Psoas muscle (tissue), 8 donors: ENCODE measurements at places on chromosomes 7 and 10. TPM values are rescaled to one million over a fixed set of nuclear protein-coding genes. Genes with fewer than 3 reads are reported as not detected.
A peak's percentile ranks its signal among the peaks of the same experiment; 100 is the strongest.

Gene VPS37D
- polyA plus RNA-seq = 0.72 TPM

Gene AGBL3
- polyA plus RNA-seq = 1.3 TPM

Gene ALOX5
- 2.0 TPM for polyA plus RNA-seq

Gene HPSE2
- polyA plus RNA-seq = not detected

DNA sequence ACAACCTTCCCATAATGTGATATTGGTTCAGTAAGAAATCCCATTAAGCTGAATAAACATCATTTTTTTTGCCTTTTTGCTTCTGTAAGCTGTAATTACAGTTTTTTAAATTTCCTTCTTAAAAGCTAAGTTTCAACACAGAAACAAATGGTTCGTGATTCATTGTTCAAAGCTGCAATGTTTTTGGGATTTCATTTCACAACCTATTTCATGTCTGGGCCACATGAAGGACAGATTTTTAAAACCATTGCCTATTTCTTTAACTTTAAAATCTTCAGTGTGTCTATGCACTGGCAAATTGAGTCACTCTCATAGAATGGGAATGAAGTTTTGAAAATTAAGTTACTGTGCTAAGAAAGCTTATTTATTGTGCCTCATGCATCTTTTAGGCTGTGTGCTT, 66.9 kb downstream of the TFPI2 start:
- no peaks in the 10 kb centered on the region for H3K4me1 ChIP-seq
- H3K27me3 ChIP-seq = no peaks in the 10 kb centered on the region
- no peak overlapping the region for H3K27ac ChIP-seq

DNA sequence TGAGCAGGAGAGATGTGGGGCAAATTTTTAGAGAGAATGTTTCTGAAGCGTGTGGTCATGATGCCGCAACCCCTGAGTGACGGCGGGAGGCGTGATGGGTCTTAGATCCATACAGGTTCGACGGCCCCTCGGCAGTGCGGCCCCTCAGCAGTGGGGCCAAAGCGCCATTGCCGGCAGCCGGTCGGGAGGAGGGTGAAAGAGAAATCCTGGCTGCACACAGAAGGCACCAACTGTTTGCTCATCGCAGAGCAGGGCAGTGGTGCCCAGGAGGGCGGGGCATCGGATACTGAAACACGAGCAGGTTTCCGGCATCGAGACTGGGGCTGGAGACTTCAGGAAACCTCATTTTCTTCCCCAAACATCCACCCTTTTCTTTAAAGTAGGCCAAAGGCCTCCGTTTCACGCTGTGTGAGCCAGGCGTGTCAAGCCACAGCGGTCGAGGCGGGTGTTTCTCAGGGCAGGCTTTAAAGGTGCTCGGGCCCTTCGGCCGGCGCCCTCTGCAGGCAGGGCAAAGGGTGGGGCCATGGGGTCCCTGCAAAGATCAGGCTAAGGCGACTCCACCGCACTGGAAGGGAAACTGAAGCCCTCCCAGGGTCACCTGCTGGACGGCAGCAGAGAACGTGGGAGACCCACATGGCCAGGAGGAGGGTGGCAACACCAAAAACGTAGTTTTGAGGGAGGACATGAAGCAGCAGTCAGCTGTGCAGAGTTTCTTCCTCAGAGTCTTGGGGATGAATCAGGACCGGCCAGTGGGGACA, 42.0 kb upstream of the PPP2R2D start:
- no peak overlapping the region for H3K4me3 ChIP-seq
- DNase-seq = no peak
- no peaks in the 10 kb centered on the region for H3K36me3 ChIP-seq

Gene ICA1
- 2.0 TPM for polyA plus RNA-seq

DNA sequence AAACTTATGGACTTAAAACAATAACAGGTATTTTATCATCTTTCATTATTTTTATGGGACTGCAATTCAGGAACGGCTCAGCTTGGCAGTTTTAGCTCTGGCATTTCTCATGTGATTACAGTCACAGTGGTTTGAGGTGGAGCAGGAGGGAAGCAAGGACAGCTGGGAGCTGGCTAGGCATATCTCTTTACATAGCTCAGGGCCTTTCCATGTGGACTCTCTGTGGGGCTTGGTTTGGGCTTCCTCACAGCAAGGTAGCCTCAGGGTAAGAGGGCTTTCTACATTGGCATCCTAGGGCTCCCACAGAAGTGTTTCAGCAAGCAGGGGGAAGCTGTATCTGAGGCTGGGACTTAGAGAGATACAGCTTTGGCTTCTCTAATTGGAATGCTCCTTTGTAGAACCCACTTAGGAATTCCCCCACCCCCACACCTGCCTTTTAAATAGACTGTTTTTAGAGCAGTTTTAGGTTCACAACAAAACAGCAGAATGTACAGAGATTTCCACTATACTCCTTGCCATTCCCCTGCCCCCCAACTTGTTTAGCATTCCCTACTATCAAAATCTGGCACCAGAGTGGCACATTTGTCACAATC, 26.6 kb upstream of the SDHAF3 start:
- H3K27ac ChIP-seq = no peak overlapping the region
- H3K36me3 ChIP-seq = no peaks in the 10 kb centered on the region
- H3K4me1 ChIP-seq = no peaks in the 10 kb centered on the region
- H3K27me3 ChIP-seq = peaks cover 4% of the 10 kb centered on the region
- no peak for DNase-seq
- no peak overlapping the region for H3K4me3 ChIP-seq

GRCh38 chr7:51328351-51328801, 11.8 kb upstream of the COBL start:
- H3K36me3 ChIP-seq = no peaks in the 10 kb centered on the region
- H3K4me1 ChIP-seq = peaks cover 11% of the 10 kb centered on the region
- DNase-seq = no peak
- H3K27me3 ChIP-seq = no peaks in the 10 kb centered on the region
- no peak overlapping the region for H3K27ac ChIP-seq
- H3K4me3 ChIP-seq = no peak overlapping the region

DNA sequence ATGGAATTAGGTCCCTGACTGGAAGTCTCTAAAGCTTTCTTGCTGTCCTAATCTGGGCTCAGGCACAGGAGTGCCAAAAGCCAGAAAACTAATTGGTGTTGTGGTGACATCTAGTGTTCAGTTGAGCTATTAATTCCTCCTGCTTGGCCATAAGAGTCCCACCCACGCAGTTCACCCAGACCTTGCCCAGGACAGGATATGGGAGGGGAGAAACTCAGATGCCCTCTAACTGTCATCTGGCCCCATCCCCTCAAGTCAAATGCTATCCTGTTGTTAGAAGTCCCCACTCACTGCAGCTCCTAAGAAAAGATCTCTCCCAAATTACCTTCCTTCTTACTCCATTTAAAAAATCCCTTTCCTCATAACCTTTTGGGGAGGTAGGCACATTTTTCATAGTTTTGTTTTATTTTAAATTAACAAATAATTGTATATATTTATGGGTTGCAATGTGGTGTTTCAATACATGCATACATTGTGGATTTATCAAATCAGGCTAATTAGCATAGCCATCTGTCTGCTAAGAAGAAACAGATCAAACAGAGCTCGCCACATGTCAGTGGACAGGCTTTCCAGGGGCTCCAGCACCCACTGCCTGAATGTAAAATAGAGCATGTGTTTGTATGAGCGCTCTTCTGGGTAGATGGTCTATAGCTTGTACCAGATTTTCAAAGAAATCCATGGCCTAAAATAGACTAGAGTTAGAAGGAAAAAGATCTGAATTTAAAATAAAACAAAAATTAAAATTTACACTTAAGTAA, 84.0 kb downstream of the GSAP start:
- peak; percentile 66 for DNase-seq
- H3K27ac ChIP-seq = no peak overlapping the region
- no peak overlapping the region for H3K4me3 ChIP-seq
- no peaks in the 10 kb centered on the region for H3K36me3 ChIP-seq
- peaks cover 9% of the 10 kb centered on the region for H3K4me1 ChIP-seq
- H3K27me3 ChIP-seq = no peaks in the 10 kb centered on the region

Gene DHTKD1
- polyA plus RNA-seq = 10.4 TPM

DNA sequence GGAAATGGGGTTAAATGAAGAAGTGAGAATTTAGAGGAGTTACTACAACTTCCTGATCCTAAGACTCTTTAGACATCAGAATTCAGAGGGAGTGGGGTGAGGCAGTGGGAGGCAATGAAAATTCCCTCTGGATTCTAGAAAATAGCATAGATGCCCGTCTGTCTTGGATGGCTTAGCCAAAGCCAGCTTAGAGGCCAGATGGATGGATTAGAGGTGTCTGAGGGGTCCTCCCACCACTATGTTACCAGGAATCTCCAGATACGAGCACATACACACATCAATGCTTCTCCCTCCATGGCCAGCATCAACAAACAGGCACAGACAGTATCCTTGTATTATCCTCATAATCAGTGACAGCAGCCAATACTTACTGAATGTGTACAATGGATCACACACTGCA, 418.1 kb downstream of the PLXNA4 start:
- no peaks in the 10 kb centered on the region for H3K36me3 ChIP-seq
- H3K4me3 ChIP-seq = no peak overlapping the region
- H3K4me1 ChIP-seq = no peaks in the 10 kb centered on the region
- H3K27ac ChIP-seq = no peak overlapping the region
- no peak for DNase-seq
- no peaks in the 10 kb centered on the region for H3K27me3 ChIP-seq

DNA sequence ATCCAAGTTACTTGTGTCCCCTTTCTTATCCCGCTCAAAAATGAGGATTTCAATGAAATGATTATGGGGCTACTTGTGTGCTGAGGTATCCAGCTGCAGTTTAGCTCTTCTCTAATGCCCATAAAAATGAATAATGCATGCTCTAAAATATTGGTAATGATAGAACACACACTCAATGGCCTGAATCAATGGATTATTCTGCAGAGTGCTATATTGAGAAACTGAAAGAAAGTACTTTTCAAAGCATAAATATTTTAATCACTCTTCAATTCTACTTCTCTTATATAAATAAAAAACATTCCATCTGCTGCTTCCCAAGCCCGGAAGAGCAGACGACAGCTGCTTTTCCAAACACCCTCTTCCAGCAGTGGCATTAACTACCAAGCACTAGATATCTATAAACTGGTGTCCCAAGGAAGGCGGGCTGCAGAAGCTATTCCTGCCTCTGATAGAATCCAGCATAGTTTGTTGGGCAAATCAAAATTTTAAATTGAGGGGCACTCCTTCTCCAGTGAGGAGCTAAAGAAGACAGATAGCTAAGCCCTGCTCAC, 284.9 kb upstream of the AOAH start:
- H3K36me3 ChIP-seq = no peaks in the 10 kb centered on the region
- no peak overlapping the region for H3K27ac ChIP-seq
- H3K27me3 ChIP-seq = no peaks in the 10 kb centered on the region

Gene NEBL
- polyA plus RNA-seq = 0.78 TPM

Gene FGFR2
- polyA plus RNA-seq = 0.10 TPM

- DNase-seq = no peak
- no peak overlapping the region for H3K27ac ChIP-seq
- H3K4me1 ChIP-seq = no peaks in the 10 kb centered on the region
- no peaks in the 10 kb centered on the region for H3K27me3 ChIP-seq
These were observed 183.6 kb upstream of the NFE2L3 start for GRCh38 chr7:25968205-25968993.

Gene PNLIP
- 0.10 TPM for polyA plus RNA-seq

Gene CABCOCO1
- 0.04 TPM for polyA plus RNA-seq

GRCh38 chr10:100775386-100775785, 30.0 kb downstream of the PAX2 start:
- H3K27ac ChIP-seq = no peak overlapping the region
- no peak overlapping the region for H3K4me3 ChIP-seq
- no peaks in the 10 kb centered on the region for H3K4me1 ChIP-seq
- peaks cover 7% of the 10 kb centered on the region for H3K27me3 ChIP-seq

Gene SPDYE8
- not detected for polyA plus RNA-seq

- H3K4me3 ChIP-seq = no peak overlapping the region
- peak; percentile 83 for DNase-seq
- H3K27me3 ChIP-seq = no peaks in the 10 kb centered on the region
- peak overlapping the region; percentile 53 for H3K27ac ChIP-seq
These were observed 49.0 kb downstream of the ZRANB1 start for GRCh38 chr10:124990671-124991625.

DNA sequence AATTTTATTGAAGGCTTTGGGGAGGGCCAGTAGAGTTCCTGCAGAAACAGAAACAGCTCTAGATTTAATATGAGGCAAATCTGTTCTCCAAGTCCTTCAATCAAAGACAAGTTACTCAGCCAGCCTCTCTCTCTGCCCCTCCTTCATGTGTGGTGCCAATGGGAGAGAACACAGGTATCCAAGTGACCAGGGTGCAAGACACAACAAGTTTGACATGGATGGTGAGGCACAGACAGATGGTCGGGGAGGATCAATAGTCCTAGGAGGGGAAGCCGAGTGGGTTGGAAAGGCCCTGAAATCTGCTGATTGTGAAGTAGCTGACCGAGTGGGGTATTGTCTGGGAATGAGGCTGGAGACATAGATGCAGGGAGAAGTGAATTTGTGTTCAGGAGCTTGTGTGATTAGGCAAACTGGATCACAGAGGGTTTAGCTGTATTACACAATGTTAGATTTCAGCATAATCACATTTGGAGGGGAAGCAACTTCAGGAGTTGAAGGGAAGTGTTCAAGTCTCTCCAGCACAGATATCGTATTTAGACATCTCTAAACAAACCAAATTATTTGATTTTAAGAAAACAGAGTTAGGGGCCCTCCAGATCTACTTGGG, 1.5 kb downstream of the GIMAP1 start:
- H3K36me3 ChIP-seq = no peaks in the 10 kb centered on the region
- H3K4me3 ChIP-seq = peak overlapping the region; percentile 60
- H3K27me3 ChIP-seq = no peaks in the 10 kb centered on the region
- no peak for DNase-seq
- no peaks in the 10 kb centered on the region for H3K4me1 ChIP-seq

DNA sequence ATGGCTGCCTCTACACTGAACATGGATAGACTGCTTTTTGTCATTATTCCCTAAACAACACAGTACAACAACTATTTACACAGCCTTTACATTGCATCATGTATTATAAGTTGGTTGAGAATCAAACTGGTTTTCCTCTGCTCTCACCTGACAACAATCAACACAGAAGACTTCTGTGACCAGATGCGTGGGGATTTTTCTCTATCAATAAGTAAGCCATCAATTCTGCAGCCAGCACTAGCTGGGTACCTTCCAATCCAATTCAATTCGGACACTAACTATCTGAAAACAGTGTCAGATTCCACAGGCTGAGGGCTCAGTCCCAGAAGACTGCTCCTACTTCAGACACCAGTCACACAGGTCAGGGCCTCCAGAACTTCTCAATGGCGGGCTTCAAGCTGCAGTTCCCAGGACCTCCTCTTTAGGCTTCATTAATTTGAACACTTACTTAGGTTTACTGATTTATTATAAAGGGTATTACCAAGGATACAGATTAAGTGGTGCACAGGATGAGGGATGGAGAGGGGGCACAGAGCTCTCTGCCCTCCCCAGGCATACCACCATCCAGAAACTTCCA, 36.4 kb upstream of the ASL start:
- no peak overlapping the region for H3K27ac ChIP-seq
- H3K4me3 ChIP-seq = no peak overlapping the region
- no peaks in the 10 kb centered on the region for H3K4me1 ChIP-seq
- no peaks in the 10 kb centered on the region for H3K27me3 ChIP-seq

Gene SRRM3
- polyA plus RNA-seq = 0.48 TPM

GRCh38 chr7:21912305-21912704, 33.4 kb downstream of the CDCA7L start:
- no peak for DNase-seq
- no peaks in the 10 kb centered on the region for H3K27me3 ChIP-seq
- H3K4me3 ChIP-seq = no peak overlapping the region
- peaks cover 8% of the 10 kb centered on the region for H3K36me3 ChIP-seq
